Neural crest cell (in vitro differentiated cells): ENCODE measurements at places on chromosomes 1 and 21. TPM values are rescaled to one million over a fixed set of nuclear protein-coding genes. Genes with fewer than 3 reads are reported as not detected.

Gene SESN2
- total RNA-seq, result 20.2 and 20.6 TPM in 2 replicates

Gene CSF3R
- total RNA-seq, result not detected in 2 replicates

Gene ELF3
- 0.19 and 0.55 TPM in 2 replicates for total RNA-seq

Gene SHE
- 0.11 and 0.19 TPM in 2 replicates for total RNA-seq

Gene PGBD5
- total RNA-seq, result 16.3 and 19.7 TPM in 2 replicates

Gene CDC7
- total RNA-seq, result 62.8 and 64.8 TPM in 2 replicates

Gene HSD3B1
- total RNA-seq, result not detected in 2 replicates

Gene OVAAL
- not detected in 2 replicates for total RNA-seq

Gene LY9
- total RNA-seq, result not detected in 2 replicates

Gene PLA2G2D
- not detected in 2 replicates for total RNA-seq

Gene HTR1D
- not detected in 2 replicates for total RNA-seq
